ENCODE measurements at places on chromosomes 5 and 9.

- no peak for DNase-seq
Measured at GRCh38 chr5:113598926-113599325, 85.4 kb downstream of the YTHDC2 start.

DNA sequence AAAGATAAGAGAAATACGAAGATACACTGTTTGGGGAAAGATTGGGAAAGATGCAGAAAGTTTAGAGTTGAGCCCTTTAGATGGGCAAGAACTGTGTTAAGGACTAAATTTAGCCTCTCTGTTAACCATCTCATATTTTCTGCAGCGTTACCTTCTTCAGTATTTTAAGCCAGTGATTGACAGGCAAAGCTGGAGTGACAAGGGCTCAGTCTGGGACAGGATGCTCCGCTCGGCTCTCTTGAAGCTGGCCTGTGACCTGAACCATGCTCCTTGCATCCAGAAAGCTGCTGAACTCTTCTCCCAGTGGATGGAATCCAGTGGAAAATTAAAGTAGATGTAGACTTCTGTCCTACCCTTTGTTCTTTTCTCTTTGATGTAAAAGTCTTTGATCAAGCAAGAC, 26.4 kb upstream of the LNPEP start:
- DNase-seq: no peak

DNA sequence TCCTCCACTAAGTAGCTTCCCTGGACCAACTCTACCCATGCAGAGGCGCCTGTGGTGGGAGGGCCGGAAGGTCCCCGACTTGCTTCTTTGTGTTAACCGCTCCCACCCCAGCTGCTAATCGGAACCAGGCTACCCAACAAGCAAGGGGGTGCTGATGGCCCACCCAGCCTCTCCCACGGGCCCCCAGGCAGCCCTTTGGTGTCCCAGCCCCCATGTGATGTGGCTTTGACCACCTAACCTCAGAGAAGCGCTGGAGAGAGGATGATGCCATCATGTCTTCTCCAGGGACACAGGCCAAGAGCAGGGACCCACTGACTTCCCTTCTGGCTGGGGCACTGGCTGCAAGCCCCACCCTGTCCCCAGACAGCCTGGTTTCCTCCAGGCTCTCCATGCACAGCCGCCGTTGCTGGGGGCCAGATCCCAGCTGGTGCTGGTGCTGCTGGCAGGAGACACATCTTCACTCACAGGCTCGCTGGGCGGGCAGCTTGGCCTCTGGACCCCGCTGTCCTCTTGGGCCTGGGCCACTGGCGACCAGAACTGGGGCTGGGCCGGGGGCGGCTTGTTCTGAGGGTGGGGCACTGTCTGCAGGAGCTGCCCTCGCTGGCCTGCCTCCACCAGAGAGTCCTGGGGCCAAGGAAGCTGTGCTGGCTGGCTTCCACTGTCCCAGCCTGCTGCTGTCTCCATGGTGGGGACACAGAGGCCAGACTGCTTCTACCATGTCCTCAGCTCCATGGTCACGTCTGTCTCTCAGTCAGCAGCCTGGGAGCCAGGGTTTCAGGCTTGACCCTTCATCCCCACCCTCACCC, 27.8 kb downstream of the LAMC3 start:
- DNase-seq: peak; percentile 82

GRCh38 chr9:95719354-95719753, 156.1 kb upstream of the ERCC6L2 start:
- no peak for DNase-seq

DNA sequence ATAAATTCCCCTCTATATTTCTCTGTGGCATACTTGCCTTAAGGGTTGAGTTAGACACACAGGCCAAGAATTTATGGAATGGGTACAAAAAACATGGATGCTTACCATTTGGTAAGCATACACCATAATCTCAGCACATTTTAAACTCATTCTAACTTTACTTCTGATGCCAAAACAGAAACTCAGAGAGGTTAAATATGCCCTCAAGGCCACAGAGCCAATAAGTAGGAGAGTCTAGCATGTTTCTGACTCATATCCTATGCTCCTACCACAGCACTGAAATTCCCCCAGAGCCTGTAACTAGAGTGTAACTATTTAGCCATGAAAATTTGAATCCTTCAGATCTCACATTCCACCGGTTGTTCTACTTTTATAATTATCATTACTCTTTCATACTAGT, 559.7 kb downstream of the ACTL7B start:
- DNase-seq: no peak

DNA sequence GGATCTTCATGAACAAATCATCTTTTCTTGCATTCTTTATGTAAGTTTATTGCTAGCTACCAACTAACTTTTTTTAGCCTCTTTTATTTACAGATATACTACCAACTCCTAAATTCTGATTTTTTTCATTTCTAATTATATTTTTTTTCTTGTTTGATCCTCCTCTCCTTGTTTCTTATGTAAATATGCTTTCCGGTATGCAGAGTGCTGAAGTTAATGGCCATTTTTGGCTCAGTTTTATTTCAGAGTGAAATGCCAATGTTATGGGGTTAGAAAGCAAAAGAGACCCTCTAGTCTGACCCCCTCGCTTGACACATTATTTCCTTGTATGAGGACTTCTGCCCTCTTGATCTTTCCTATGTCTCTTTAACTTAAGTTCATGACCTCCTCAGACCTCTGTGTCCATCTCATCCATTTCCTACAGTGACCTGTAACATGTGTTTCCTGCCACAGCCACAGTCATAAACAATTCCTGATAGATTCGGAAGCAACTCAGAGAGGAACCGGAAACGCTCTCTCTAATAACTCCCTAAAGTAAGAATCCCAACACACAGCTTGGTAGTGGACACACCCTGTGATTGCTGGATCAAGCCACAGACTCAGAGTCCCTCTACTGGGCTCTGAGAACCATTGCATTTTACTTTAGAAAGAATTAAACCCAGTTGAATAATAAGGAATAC, 42.9 kb upstream of the AFAP1L1 start:
- DNase-seq: no peak

DNA sequence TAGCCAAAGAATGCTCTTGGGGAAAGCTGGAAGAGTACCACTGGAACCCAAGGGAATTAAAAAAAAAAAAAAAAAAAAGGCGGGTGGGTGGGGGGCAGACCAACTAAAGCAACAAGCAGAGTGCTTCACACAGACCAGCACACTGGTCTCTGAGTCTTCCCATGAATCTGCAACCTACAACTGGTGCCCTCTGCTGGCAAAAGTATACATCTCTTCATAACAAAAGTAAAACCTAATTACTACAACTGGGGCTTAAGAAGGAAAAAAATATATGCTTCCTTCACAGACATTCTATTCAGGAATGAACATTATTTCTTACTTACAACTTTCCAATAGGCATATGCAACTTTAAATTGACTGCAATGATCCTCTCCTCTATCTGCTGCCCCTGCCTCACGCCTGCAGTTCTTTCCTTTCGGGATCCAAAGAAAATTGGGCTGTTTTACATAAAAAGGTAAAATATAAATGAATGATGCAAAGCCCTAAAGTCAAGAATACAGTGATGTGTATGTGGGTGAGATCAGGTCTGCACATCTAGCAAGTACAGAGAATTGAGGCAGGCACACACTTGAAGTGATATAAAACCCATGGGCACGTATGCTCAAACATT, 7.2 kb upstream of the KLHL3 start:
- no peak for DNase-seq
